ENCODE measurements at places on chromosomes 1 and 21.
A peak's percentile ranks its signal among the peaks of the same experiment; 100 is the strongest.

- DNase-seq = no peak
Measured at GRCh38 chr1:18134324-18135046, 26.9 kb downstream of the IGSF21 start.

- no peak for DNase-seq
Measured at GRCh38 chr1:118688891-118689290, 299.3 kb downstream of the TBX15 start.

DNA sequence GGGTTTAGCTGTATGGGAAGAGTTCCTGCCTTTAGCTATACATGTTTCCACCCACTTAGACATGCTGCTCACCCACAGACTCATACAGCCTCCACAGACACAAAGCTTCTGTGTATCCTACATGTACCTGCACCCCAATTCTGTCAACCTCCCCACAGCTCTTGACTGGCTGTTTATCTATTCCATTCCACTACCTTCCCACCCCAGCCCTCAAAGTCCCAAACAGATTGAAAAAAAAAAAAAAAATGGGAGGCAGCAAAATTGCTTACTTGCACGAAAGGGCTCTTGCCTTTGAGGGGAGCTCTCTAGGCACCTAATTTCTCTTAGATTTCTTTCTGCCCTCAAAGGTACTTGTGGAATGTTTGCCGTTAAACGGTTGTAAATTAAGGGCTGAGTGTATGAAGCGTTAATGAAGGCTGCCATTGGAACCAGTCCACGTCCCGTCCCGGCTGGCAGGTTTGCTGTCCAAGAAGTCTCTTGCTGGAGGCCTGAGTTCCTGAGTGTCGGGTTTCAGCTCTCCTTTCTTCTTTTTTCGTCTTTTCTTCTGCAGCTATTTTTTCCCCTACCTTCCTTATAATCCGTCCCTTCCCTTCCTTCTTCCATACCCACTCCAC is 43.6 kb downstream of the PBX1 start:
- peak; percentile 70 for DNase-seq

DNA sequence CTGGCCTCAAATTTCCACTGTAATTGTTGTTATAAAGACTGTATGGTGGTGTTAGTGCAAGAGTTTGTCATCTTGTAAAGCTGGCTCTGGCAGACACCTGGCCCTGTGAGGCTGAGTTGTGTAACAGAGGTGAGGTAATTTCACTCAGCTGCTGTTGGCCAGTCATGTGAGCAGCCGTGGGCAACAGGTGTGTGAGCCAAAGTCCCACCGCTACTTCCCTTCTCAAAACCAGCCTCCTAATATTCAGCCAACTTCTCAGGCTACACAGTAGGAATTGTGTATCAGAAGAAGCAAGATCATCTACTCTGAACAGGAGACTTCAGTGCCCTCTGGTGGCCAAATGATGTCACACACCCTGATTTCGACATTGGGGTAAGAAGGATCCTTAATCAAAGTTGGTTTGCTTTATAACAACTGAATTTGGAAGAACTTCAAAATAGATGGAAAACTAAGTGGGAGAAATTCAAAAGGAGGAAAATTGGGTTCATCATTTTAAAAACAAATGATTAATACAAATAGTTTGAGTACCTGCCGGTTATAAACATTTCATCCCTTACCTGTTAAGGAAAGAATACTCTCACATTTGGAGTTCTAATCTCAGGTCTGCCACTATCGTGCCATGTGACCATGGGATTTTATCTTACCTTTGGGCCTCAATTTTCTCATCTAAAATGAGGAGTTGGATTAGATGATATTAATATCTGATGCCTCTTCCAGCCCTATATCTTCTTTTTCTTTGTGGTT is 2.6 kb upstream of the CREG1 start:
- peak; percentile 84 for DNase-seq

DNA sequence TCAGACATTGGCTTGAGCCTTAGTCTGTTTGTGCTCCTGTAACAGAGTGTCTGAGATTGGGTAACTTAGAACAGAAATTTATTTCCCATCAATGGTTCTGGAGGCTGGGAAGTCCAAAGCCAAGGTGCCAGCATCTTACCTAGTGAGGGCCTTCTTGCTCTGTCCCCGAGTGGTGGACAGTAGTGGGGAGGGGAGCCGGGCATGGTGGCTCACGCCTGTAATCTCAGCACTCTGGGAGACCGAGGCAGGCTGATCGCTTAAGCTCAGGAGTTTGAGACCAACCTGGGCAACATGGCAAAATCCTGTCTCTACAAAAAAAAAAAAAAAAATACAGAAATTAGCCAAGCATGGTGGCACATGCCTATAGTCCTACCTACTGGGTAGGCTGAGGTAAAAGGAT is 336.5 kb upstream of the VAMP3 start:
- no peak for DNase-seq

- DNase-seq = peak; percentile 37
Measured at GRCh38 chr1:120178799-120179756, 2.8 kb upstream of the SEC22B start.
